ENCODE measurements at places on chromosomes 16 and 17.

- no peak for DNase-seq
Observed at GRCh38 chr16:58460219-58460610, 39.7 kb upstream of the NDRG4 start.

GRCh38 chr17:38715216-38715943 lies 10.3 kb downstream of the MLLT6 start:
- DNase-seq, result no peak

GRCh38 chr16:86195863-86196630 lies 297.1 kb downstream of the IRF8 start:
- no peak for DNase-seq

DNA sequence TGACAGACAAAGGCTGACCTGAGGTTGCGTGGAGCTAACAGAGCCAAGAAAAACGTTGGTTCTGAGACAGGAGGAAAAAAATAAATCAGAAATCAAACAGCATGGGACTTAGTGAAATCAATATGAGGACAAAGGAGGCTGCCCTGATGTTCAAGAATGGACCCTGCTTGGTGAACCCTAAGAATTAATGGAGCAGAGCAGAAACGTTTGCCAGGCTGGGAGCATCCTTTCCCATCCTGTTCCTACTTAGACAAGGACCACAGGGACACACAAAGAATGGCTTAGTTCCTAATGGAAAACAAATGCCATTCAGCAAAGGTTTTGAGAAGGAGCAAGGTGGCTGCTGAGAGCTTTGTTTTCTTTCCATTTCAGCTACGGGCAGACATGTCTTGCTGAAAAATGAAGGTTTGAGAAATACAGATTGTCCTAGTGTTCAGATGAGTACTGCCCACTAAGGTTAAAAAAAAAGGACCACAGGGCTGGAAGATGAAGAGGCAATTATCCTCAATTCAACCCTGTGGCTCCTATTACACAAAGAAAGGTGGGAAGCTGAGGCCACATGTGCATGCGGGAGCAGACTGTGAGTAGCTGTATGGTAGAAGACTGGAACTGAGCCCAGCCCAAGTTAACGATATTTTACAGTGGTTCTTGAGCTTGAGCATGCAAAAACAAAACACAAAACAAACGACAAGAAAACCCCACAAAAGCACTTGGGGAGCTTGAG lies 230.1 kb downstream of the SLC39A11 start:
- no peak for DNase-seq

GRCh38 chr16:83813823-83814658 lies 6.3 kb downstream of the HSBP1 start:
- DNase-seq, result no peak

- DNase-seq, result no peak
Observed at GRCh38 chr16:68190081-68190480, 45.8 kb downstream of the ESRP2 start.

DNA sequence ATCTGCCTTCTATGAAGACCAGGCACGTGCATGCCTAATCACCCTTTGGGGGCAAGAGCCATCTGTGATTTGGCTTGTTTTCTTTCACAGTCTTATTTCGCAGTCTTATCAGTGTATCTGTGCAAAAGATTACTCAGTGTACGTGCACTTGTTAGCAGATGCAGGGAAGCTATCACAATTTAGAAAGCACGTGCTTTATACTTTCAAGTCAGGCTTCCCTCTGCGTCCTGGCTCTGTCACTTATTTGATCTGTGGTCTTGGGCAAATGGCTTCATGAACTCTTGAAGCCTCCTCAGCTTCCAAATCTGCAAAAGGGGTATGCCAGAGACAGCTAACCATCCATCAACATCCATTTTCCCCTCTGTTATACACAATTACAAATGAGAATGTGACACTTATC lies 246.4 kb downstream of the XYLT1 start:
- DNase-seq, result no peak

DNA sequence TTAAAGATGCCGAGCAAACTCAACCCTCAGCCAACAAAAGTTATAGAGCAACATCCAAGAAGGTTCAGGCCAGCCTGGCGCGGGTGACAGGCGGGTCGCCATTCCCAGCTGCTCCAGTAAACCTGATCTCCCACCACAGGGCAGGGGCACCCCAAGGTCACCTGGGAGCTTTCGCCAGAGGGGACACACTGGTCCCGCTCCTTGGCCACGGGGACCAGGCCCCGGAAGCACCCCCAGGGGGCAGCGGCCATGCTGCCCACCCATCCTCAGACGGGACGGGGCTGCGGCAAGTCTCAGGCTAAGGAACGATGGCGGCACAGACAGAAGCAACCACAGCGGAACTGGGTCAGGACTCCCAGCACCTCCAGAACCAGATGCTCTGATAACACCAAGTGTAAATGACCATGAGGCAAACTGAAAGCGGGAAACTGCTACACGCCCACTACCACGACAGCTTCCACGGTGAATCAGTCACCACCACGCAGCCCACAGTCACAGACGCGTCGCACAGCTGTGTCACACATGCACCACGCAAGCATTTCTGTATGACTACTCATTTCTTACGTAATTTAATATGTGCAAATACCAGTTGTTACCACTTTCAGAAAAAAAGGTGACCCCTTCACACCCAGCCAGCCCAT lies 14.1 kb upstream of the CCDC154 start:
- DNase-seq, result peak; percentile 33

GRCh38 chr17:70813355-70813930 lies 644.1 kb downstream of the KCNJ2 start:
- DNase-seq, result no peak

DNA sequence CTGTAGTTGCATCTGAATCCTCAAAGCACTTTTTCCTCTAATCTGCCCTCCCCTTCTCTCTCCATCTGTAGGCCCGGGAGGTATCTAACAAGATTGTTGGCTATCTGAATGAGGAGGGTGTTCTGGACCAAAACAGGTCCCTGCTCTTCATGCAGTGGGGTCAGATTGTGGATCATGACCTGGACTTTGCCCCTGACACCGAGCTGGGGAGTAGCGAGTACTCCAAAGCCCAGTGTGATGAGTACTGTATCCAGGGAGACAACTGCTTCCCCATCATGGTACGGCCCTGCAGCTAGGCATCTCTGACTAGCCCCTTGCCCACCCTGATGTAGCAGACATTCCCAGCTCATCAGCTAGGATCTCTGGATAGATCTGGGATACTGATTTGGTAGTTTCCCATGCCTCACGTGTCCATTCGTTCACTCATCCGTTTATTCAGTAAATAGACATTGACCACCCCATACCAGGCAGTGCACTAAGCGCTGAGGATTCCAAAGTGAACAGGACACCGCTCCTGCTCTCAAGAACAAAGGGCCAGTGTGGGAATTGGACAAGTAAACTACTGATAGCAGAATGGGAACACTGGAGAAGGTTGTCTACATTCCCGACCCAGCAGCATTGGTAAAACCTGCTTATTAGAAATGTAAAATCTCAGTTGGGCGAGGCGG lies 12.1 kb downstream of the LPO start:
- no peak for DNase-seq

- DNase-seq, result no peak
Observed at GRCh38 chr16:47317465-47318240, 143.2 kb downstream of the ITFG1 start.

- peak; percentile 67 for DNase-seq
Observed at GRCh38 chr17:79777894-79778503, at the start of gene CBX2. CBX2 (plus strand) TSS chr17:79778148; CDS start chr17:79778236, 88 bp downstream.

- no peak for DNase-seq
Observed at GRCh38 chr16:28062847-28063521, 530 bp downstream of the GSG1L start.

GRCh38 chr17:59832883-59833379 lies 59.8 kb downstream of the TUBD1 start:
- DNase-seq, result no peak

DNA sequence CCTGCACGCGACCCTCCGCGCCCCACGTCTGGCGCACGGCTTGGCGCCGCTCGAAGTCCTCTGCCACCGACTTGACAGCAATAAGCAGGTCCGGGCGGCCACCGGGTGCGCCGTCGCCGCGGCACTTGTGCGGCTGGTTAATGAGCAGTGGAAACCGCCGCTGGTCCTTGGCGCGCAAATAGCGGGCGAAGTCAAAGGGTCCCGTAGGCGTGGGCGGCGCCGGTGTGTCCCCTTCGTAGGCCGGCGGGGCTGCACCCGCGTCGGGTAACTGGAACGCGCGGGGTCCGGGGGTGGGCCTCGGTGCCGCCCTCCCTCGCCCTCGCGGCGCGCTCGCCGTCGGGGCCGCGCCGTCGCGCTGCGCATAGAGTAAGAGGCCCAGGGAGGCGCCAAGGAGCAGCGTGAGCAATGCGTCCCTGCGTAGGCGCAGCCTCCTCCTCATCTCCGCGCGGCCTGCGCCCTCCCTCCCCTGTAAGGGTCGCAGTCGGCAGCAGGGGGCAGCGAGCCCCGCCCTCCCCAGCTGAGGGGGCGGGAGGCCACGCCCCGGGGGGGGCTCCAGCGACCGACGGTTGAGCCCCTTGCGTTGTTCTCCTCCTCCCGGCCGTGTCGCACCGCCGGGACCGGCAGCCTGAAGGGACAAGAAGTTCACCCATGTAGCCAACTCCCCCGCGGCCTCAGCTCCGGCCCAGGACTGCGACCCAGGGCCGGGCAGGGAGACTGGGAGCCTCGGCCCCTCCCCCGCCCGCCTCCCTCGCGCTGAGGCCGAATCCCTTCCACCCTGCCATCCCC lies 558 bp downstream of the B3GNT9 start:
- DNase-seq, result no peak

DNA sequence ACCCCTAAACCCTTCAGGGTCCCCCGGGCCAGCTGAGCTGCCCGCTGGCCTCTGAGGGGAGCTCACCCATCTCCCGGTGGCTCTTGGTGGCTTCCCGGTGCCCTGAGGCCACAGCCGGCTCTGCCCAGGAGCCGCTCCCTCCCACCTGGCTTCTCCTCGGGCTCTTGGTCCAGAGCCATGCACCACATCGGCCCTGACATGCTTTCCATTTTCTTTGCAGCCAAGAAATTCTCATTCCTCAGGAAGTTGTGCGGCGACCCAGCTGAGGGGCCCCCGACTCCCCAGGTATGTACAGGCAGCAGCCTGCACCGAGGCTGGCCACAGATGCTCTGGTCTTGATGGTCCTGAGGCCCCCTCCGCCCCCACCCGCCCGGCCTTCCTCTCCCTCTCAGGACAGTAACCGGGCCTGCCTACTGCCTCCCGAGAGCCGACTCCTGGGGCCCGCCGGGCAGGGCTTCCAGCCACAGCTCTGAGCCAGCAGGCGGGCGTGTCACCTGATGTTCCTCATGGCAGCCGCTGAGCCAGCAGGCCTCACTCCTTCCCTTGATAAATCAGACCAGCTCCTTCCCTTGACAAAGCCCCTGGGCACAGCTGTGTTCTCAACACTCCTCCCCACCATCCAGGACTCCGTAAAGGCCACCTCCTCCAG lies 28.4 kb upstream of the ZFPM1 start:
- DNase-seq, result no peak

DNA sequence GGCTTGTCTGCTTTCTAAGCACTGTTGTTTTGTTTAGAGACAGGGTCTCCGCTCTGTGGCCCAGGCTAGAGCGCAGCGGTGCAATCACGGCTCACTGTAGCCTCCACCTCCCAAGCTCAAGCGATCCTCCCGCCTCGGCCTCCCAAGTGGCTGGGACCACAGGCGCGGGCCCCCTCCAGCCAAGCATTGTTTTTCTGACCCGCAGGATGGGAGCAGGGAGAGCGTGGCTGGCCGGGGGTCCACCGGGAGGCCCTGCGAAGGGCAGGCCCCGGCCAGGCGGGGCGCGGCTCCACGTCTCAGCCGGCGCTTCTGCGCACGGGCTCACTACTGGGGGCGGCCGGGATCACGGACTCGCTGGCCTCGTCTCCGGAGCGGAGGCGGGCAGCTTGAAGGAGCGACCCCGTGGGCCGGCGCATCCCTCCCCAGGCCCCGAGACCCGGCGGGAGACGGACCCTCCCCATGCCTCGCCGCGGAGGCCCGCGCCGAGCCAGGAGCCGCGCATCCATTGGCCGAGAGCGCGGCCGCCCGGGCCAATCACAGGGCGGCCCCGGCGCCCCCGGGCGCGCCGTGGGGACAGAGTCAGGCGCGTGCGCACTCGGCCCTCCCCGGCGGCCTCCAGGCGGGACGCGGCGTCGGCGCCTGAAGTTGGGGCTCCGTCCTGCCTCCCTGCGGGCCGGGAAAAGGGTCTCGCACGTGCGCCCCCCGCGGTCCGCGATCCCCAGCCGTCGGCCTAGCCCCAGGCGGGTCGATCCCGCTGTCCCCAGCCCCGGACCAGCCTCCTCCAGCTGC lies 24.9 kb downstream of the ACTG1 start:
- peak; percentile 52 for DNase-seq

DNA sequence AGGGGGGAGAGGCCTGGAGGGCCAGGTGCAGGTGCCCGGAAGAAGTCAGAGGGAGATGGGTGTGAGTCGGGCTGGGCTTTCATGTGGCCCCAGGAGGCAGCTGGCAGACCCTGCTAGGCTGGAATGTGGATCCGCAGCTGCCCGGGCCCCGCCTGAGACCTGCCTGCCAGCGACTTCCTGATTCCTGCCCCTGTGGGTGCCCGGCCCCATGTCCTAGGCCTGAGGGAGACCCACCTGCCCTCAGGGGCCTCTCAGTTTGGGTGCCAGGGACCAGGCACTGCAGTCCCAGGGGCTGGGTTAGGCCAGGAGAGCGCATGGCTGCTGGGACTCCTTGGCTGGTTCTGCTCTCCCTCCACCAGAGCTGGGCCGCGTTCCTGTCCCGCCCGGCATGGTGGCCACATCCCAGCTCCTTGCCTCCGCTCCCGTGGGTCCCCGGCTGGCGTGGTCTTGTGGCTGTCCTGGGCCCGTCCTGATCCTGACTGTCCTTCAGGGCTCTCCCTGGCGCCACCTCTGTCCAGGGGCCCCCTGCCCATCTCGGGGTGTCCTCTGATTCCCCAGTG lies 22.1 kb upstream of the SPNS2 start:
- no peak for DNase-seq

- no peak for DNase-seq
Observed at GRCh38 chr16:76195056-76195455, 82.1 kb upstream of the CNTNAP4 start.

GRCh38 chr17:58918884-58919283 lies 163.2 kb downstream of the PPM1E start:
- DNase-seq, result no peak

DNA sequence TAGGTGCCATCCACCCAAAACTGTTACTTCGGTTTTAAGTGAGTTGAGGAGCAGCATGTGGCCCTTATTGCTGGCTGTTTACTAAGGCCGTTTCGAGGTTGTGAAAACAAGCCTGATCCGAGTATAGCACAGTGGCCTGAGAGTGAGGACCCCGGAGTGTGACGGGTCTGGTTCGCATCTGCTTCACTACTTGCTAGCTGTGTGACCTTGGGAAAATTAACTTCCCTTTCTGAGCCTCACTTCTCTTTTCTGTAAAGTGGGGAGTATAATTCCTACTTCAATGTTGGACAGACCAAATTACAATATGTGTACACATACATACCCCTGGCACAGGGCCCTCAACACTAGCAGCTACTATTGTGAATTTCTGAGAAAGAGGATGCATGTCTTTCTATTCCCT lies 11.7 kb upstream of the HEATR6 start:
- DNase-seq, result no peak

GRCh38 chr16:88083582-88083981 lies 132.3 kb downstream of the BANP start:
- DNase-seq, result no peak

- DNase-seq, result peak; percentile 62
Observed at GRCh38 chr17:78133971-78134898, 3.7 kb downstream of the TMC8 start.

- DNase-seq, result no peak
Observed at GRCh38 chr17:35046245-35046644, 17.3 kb downstream of the RFFL start.

All from stimulated activated CD4-positive, alpha-beta T cell treated with anti-CD3 and anti-CD28 coated beads, Interleukin-12 subunit alpha, Interleukin-12 subunit beta, amount 100 ng/mL, for 48 hours (primary cell).